ENCODE measurements at places on chromosomes 1 and 21.

DNA sequence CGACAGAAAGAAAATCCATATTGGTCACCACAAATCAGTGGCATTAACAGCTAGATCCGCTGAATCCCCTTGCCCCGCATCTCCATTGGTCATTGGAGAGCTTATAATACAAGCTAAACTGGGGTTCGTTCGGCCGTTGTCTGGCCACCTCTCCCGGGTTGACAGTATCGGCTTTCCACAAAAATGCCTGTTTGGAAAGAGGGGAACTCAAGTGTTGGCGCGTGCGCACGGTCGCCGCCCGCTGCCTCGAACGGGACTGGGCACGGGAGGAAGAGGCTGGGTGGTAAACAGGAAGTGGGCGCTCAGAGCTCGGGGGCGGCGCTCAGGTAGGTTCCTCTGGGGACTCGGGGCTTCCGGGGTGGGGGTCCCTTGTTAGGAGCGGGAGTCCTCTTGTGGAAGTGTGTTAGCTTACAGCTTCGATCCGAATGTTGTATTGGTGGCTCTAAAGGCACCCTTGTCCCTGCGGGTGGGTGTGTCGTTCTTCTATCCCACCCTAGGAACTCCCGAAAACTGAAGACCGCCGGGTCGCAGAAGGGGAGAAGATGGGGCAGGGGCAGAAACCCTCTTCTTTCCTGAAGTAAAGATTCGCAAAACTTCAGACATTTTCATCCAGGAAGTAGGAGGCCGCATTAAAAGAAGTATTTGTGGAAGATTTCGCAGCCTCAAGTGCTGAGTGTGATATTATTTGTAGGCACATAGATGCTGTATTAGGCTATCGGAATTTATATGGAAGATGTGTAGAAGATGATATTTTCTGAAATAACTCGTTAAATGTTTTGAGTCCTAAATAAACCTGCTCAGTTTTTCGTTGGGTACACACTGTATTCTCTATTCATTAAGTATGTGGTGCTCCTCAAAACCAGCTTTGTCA, 962 bp downstream of the BROX start:
- DNase-seq = peak; percentile 86

DNA sequence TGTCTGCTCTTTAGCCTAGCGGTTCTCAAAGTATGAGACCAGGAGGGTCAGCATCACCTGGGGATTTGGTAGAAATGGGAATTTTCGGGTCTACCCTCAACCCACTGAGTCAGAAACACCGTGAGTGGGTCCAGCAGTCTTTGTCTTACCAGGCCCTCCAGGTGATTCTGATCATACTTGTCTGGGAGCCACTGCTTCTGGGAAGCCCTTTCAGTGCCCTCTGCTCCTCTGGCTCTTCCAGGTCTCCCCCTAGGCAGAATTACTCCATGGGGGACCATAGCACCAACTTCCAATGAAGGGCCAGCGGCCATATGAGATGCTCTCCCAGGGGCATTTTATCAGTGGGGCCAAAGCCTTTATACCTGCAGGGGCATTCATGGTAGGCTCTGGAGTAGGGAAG, 81.0 kb upstream of the ETV3 start:
- no peak for DNase-seq

GRCh38 chr1:245503548-245503947, 348.8 kb downstream of the KIF26B start:
- DNase-seq = no peak

GRCh38 chr21:45990741-45991605, 9.4 kb downstream of the COL6A1 start:
- DNase-seq = no peak

GRCh38 chr1:54132495-54132894, 20.3 kb downstream of the CDCP2 start:
- no peak for DNase-seq

- no peak for DNase-seq
Measured at GRCh38 chr1:228047183-228047466, 35.4 kb upstream of the ARF1 start.

GRCh38 chr1:209641832-209642172, 10.4 kb downstream of the LAMB3 start:
- no peak for DNase-seq

DNA sequence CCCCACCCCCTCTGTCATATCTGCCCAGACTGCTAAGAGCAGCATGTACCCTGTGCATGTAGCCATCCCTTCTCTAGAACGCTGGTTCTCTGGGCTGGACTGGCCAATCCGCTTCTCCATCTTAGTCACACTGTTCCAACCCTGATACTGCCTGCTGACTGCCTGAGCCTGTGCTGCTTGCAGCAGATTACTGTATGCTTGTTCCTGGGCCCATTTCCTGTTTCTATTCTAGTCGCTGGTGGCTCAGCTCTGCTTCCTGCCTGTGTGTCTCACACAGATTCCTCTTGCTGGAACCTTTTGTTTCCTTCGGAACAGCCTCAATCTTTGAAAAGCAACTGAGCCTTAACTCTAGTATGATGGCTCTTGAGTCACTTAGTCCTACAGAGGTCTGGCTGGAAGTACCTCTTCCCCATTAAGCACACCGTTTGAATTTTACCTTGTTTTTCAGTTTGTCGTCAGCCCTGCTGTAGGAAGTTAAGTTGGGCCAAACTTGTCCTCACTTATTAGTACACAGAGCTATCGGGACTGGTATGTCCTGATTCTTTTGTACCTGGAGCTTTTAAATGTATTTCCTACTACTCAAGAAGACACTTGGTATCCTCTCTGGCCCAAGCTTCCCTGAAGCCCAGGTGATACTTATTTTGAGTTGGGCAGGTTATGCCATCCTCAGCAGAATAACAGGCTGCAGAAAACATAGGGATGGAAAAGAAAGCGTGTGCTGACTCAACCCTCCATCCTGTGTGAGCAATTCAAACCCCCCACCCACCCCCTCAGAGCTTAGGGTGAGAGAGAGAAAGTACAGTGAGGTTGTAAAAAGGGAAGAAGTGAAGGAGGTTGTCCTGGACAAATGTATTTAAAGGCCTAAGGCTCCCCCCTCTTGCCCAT, 43.4 kb upstream of the PIGV start:
- DNase-seq = no peak

- DNase-seq = no peak
Measured at GRCh38 chr1:109796484-109797302, 33.0 kb upstream of the EPS8L3 start.

GRCh38 chr1:32349211-32349708, 13.0 kb downstream of the FAM229A start:
- no peak for DNase-seq

DNA sequence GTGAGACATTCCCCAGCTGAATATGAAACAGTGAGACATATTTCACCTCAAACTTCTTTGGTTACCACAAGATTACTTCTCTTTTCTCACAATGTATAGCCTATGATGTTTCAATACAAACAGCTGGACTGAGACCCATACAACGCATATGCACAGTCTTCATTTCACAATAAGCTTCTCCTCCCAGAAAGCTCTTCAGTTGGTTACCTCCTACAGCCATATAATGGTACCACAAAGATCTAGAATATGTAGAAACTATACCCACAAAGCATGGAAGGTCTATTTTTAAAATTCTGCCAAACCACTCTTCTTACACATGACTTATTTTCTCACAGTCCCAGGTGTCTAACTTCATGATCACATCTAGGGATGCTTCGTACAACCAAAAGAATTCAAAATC, 70.8 kb downstream of the JAK1 start:
- DNase-seq = no peak

GRCh38 chr1:167186771-167187170, 33.9 kb upstream of the POU2F1 start:
- DNase-seq = no peak

GRCh38 chr1:185237661-185238060, 79.4 kb downstream of the IVNS1ABP start:
- no peak for DNase-seq

- no peak for DNase-seq
Measured at GRCh38 chr1:42369471-42369870, 11.1 kb upstream of the RIMKLA start.

- no peak for DNase-seq
Measured at GRCh38 chr1:237745545-237745944, 145.2 kb downstream of the ZP4 start.

DNA sequence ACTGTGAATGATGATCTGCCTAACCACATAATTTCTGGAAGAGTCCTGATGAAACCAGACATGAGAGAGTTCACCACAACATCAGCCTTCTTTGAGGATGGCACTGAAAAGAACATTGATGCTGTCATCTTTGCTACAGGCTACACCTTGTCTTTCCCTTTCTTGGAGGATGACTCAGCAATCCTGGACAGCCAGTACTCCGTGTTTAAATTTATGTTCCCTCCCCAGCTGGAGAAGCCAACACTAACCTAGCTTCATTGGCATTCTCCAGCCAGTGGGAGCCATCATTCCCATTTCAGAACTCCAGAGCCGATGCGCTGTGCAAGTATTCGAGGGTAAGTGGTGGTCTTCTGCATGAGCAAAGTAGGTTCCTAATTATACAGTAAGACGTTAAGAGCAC, 164.1 kb upstream of the POGK start:
- DNase-seq = peak; percentile 6

DNA sequence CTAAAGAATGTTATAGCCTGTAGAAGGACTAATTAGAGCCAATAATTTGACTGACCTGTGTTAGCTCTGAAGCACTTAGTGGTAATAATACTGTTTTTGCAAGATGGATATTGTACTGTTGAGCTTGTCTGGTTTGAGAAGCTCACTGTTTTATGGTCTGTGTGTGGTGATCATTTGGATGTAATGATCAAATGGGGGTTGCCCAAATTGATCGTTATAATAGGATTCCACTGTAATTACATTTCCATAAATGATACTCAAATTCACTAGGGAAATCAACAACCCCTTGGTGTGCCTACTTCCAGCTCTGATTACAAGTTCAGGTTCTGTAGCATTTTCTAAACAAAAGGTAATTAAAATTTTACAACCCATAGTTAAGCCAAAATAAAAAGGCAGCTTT, 971.4 kb downstream of the TTLL7 start:
- no peak for DNase-seq

DNA sequence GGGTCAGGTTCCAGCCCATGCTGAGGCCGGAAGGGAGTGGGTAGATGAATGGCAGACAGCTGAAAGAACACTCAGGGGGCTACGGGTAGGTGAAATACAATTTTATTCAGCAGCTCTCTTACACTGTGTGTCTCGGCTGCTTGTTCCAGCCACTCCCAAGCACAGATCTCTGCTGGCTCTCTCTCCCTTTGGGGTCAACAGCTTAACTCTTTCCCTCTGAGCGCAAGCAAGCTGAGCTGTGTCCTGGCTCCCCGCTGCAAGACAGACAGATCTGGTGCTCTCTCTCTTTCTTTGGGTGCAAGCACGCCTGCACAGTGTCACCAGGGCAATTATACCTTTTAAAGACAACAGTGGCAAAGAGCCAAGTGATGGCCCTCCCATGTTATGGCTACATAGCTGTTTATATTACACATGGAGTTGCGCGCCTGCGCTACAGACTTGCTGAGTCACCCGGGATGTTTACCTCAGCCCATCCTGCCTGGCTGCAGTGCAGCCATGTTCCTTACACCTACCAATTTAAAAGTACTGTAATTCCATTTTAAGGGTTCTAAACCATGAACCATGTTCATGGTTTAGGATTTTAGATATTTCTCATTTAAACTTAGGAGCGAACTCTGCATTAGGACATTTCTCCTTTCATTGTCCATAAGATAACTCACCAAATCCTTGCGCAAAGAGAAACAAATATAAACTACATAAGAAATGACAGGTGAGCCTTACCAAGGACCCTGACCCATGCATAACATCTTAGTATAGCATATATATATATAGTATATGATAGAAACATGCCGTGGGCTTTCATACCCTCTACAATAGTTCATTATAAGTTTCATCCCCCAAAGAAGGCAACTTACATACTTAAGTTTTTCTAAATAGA, 396.5 kb downstream of the SMYD3 start:
- DNase-seq = no peak

GRCh38 chr1:86527306-86527705, 19.6 kb upstream of the CLCA4 start:
- DNase-seq = no peak

DNA sequence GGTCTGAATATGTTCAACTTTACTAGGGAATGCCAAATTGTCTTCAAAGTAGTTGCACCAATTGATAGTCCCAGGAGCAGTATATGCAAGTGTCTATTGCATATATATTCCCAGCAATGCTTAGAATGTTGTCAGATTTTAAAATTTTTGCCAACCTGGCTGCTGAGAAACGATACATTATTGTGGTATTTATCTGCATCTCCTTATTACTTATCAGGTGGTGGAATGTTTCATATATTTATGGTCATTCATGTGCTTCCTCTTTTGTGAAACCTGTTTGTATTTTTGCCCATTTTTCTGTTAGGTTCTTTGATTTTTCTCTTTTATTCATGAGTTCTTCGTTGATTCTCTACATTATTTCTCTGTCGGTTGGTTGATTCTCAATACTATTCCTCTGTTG, 39.5 kb downstream of the COLGALT2 start:
- DNase-seq = no peak

GRCh38 chr1:15110128-15110866, 43.2 kb upstream of the TMEM51 start:
- DNase-seq = peak; percentile 19

GRCh38 chr1:55670331-55671082, 455.3 kb upstream of the USP24 start:
- no peak for DNase-seq

DNA sequence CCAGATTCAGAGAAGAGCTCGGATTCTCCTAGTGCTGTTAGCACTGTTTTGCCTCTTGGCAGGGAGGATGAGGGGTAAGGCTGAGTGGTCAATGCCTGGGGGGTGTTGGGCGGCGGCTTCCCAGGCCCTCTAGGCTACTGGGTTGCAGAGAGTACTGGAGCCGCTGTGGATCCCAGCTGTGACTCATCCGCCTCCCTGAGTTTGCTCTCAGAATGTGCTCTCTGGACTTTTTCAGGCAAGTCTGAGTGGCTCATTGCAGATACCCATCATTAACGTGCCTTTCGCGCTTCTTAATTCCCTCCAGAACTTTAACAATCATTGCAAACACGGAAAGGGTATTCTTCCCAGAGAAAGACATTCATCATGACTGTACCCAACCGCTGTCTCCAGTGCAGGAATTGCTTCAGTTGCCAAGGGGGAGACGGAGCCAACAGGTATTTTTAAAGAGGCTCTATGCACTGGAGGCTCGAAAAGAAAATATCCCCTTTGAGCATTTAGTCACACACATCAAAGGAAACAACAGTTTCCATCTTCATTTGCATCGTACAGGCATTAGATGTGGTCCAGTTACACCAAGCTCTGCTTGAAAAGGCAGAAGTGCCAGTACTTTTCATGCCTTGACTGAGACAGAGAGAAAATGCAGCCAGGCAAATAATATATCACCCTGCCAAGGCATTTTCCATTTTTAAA, 14.4 kb upstream of the CAMTA1 start:
- DNase-seq = no peak

- no peak for DNase-seq
Measured at GRCh38 chr1:1255611-1256010, 9.1 kb upstream of the C1QTNF12 start.

DNA sequence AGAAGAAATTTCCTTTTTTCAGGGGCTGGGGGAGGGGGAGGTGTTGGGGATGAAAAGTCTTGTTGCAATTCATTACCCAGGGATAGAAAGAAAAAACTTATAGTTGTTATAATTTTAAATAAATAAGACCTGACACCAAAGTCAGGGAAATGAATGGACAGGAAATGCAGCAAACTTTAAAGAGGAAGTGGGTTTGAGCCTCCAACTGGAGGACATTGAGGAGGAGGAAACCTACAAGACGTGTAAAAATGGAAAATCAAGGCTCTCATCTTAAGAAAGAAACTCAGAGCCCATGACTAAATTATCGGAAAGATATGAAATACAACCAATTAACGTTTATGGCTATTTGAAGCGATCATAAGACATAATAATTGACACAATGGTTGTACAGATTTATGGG, 54.4 kb downstream of the NIBAN1 start:
- DNase-seq = no peak
